ENCODE measurements at places on chromosomes 5 and 9.

GRCh38 chr9:115191667-115192066, 73.7 kb upstream of the TNC start:
- no peak for DNase-seq

DNA sequence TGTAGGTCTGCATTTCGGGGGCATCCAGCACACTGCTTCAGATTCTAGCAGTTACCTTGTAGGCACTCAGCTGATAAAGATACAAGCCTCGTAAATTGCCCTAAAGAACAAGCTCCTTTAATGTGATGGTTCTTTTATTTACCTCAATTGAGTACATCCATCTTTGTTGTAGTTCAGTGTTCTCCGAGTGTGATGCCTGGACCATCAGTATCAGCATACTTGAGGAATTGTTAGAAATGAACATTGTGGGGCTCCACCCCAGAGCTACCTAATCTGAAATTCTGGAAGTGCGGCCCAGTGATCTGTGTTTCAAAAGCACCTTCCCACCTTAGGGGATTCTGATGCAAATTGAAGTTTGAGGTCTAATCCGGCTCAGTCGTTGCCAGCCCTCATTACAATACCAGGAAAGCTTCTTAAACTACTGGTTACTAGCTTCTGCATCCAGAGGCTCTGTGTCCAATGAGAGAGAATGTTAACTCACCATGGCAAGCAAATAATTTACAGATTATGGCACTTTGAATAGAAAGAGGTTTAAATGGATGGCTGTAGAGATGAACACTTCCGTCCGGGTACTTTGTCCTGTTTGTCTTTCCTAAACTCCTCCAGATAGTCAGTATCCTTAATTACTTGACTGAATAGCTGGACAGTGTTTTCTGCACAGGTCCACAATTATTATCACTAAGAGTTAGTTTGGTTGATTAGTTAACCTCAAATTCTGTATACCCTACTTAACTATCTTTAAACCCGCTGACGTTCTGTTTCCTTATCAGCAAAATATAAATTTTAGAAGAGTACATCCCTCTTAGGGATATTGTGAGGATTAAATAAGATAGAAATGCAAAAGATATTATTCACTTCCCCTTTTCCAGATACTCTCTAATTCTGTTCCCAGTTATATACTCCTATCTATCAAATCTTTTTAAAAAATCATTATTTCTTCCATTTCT, 47.9 kb downstream of the RAI14 start:
- DNase-seq = no peak

DNA sequence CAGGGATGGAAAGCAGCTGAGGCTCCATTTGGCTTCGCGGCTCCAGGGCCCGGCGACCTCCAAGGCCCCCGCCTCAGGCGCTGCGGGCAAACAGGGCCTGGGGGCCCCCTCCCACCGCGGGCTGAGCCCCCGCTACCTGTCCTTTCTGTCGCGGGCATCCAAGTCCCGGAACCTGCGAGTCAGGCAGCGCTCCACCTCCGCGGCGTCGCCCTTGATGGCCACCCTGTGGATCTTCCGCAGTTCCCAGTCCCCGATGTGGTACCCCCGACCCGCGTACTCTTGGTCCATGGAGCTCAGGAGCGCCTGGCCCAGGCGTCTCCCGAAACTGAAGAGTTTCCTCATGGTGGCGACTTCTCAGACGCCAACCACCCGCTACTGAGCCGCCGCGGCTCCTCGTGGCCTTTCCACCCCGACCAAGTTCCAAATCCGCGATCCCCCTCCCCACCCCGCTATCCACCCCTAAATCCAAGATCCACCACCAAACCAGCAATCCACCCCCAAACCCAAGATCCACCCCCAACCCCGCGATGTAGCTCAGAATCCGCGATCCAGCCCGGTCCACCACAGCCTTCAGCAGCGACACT, 86.5 kb upstream of the CCDC180 start:
- no peak for DNase-seq

DNA sequence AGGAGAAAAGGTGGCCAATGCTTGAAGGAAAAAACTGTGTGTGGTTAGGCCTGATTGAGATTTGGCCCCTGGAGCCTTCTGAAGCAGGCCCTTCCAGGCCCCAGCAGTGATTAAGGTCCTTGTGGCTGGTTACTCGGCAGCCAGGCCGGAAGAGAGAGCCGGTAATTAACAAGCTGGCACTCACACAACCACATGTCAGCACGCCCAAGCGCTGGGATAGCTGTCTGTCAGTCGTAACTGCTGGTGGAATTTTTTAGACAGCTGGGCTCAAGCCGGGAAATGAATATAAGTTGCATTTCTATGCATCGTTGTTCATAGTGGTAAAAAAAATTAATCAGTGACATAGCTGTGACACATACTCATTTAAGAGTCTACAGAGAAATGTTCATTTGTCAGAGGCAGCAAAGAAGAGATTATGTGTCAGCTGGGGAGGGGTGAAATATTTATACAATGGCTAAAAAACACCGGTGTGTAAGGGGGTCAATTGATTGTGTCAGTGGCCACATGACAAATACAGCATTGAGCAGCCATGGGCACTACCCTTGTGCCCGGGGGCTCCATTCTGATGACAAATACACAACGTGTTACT, 13.7 kb upstream of the ARAP3 start:
- DNase-seq = no peak

DNA sequence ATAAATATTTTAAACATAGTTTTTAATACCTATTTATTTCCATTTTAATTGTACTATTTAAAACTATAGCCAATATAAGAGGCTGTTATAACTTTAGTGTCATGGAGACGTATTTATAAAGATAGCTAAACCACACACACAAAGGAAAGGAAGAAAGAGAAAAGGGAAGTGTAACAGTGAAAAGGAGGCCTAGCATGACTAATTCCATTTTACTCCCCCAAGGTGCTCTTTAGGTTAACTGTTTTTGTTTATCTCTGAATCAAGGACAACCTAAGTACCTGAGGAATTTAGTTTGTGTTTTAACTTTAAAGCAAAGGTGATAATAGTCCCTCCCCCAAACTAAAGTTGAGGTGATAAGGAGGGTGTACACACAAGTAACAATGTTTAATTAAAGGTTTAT, 1188.9 kb upstream of the C9orf72 start:
- no peak for DNase-seq

DNA sequence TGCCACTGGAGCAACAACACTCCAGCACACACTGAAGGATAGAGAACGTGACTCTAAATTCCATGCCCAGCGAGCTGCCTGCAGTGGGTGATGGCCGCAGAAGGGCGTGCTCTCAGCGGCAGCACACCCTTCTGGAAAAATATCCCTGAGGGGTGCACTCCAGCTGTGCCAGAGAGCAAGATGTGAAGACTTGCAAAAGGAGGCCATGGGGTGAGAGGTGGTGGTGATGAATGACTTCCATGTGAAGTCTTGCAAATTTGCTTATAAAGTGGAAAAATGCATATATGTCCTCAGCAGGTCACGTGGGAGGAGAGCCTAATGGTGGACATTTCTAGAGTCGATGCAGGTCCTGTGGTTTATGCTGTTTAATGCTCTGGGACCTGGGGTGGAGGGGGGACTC, 39.8 kb upstream of the COL5A1 start:
- no peak for DNase-seq

DNA sequence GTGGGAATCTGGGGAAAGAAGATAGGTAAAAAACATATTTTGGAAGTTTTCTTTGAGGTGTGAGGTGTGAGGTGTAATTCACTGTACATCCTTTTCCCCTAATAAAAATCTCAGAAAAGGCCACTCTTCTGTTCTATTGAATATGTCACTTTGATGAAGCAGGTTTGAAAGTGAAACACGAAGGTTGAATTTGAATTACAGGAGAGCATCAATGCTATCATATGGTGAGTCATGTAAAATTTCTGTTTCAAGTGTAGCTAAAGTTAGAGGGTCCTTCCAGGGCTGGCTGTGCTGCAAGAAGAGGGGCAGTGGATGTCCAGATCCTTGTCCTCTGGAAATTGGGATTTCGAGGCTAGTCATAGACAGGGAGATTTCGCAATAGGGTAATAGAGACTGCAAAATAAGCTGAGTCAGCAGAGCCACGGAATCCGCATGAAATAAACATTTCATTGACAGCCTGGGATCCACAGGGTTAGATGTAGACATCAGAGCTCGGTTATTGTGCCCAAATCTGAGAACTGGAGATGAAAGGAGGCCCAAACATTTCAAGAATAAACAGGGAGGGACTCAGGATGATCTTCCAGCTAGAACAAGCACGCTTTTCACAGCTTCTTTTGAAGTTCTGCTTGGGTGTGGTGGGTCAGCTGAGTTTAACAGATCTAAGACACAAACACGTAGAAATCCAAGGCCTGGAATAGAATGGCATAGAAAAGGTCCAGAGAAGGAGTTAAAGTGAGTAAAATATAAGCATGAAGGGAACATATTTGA, 194.4 kb upstream of the CDKN2B start:
- DNase-seq = no peak

- DNase-seq = no peak
Observed at GRCh38 chr9:6641961-6642360, 3.6 kb downstream of the GLDC start.

- DNase-seq = no peak
Observed at GRCh38 chr9:69173891-69174615, at the start of gene TJP2. Gene TJP2 (plus strand): TSS chr9:69174277. CDS start chr9:69174373, 96 bp downstream.

DNA sequence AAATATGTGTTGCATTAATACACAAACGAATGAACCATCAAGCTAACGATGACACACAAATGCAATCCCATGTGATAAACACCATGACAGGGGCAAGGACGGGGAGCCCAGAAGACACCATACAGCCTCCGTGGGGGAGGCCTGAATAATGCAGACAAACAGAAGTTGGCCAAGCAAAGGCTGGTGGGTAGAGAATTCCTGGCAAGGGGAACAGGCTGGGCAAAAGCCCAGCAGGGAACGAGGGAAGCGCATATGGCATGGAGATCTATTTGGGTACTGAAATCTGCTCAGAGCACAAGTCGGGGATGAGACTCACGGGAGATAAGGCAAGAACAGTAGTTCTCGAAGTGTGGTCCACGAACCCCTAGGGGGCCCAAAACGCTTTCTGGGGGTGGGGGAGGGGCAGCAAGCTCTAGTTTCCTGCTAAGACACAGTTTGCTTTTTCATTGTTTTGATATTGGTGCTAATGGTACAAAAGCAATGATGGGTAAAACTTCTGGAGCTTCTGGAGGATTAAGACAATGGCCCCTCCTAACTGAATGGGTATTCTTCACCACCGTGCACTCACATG, 42.9 kb upstream of the FBXW11 start:
- DNase-seq = no peak

- no peak for DNase-seq
Observed at GRCh38 chr9:10661994-10662393, 49.2 kb upstream of the PTPRD start.

- no peak for DNase-seq
Observed at GRCh38 chr5:98105681-98106080, 667.8 kb upstream of the RGMB start.

- DNase-seq = no peak
Observed at GRCh38 chr9:95086564-95086955, 230.9 kb downstream of the FANCC start.

DNA sequence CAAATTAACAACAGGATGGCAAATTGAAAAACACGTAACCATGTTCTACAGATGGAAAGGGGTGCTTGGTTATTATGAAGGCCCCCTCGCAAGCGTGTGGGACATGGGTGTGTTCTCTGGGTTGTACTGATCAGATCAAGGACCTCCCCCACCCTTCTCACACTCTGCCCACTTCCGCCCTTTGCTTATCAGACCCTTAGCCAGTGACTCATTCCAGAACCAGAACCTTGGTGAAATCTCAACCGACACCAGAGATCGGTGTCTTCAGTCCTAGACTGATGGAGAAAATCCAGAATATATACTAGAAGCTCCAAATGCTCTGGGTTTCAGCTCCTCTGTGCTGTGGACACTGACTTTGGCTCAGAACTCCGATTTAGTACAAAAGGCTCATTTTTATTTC, 64.9 kb downstream of the PTTG1 start:
- DNase-seq = no peak

GRCh38 chr9:118640836-118641560, 728.2 kb downstream of the BRINP1 start:
- no peak for DNase-seq

- no peak for DNase-seq
Observed at GRCh38 chr5:174327317-174327864, 281.9 kb downstream of the NSG2 start.

DNA sequence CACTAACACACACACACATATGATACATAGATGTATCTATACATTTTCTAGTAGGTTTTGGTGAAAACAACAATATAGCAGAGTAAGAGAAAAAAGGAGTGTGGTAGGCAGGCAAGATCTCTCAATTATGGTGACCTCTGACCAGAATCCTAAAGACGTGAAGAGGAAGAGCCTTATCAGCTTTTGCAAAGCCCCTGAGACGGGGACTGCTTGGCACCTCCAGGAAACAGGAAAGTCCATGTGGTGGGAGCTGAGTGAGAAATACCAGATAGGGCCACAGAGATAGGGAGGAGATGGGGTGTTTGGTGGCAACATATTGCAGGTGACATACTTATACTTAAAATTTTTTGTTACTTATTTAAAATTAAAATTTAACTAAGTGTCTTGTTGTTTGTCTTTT, 39.9 kb upstream of the CTXN3 start:
- DNase-seq = no peak

GRCh38 chr9:37046683-37047082, 12.6 kb upstream of the PAX5 start:
- DNase-seq = no peak

DNA sequence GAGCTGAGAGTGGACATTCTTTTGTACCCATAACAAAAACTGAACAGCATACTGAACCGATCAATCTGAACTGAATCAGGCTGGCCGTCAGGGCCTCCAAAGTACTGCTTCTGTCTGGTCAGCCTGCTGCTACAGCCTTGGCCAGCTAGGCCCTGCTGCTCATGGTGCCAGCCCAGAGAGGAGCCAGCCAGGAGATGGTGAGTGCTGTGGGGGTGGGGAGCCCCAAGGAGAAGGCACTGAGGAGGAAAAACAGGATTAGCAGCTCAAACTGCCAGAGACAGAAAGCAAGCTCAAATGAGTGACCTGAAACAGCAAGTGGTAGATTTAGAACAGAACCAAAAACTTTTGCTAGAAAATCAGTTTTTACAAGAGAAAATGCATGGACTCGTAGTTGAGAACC, 23.9 kb downstream of the SRP19 start:
- DNase-seq = no peak

- no peak for DNase-seq
Observed at GRCh38 chr5:78557601-78558000, 91.0 kb downstream of the LHFPL2 start.

DNA sequence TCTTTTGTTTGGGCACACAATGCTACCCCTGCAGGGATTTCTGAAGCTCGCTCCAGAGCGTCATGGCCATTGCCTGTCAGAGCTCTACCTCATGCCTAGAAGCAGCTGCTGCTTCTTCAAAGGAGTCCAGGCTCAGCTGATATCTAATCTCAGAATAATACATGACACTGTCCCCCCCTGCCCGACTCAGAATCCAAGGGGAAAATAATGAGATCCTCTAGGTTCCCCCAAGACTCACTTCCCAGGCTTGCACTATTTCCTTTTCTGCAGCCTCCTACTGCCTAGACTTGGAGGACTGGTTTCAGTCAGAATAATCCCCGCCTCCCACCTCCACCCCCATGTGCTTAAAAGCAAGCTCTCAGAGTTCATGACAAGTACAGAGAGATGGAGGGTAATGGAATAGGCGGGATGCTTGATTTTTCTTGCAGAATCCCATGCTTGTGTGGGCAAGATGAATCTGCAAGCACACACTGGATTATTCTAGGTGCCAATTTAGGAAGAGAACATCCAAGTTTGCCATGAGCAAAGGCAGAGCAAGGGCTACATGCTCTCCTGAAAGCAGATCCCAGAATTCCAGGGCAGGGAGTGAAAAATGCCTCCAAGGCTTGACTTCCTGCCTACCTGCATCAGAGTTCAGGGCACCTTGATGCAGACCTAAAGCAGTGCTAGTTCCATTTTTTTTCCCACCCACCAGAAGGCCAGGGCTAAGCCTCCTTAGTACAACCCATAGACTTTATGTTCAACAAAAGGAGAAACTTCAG, 97.4 kb upstream of the IFNK start:
- no peak for DNase-seq

All from pulmonary artery endothelial cell (primary cell).